ENCODE measurements at places on chromosomes 16 and 17.

DNA sequence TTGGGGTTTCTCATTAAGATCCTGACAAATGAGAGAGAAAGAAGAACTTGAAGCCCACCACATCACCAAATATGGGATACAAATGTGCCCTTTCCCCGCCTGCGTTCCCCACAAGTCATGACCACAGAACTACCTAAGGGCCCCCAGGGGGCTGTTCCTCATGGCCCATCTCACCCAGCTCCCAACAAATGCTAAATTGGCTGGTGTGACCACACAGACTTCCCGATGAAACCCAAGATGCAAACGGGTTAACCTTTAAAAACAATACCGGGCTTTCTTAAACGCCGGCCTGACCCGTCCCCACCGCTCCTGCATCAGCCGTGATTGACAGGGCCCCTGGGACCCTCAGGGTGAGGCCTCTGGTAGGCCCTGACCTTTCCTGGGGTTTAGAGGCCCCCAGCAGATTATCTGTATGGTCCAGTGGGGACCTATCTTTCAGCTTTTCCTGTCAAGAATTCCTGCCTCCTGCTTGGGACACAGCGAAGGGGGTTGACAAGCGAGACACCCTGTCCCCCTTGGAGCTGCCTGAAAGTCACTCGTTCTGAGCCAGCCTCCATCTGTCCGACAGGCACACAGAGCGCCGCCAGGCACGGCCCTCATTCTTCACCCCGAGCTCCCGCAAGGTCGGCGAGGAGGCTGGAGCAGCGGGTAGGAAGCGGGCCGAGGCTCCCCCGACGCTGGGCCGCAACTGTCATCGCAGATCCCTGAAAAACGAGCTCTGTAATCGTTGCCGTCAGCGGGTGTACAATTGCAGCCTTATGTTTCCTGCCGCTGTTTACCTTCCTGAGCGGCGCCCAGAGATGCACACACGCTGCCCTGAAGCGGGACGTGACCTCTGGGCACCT, 300.1 kb downstream of the FOXL1 start:
- DNase-seq = no peak

DNA sequence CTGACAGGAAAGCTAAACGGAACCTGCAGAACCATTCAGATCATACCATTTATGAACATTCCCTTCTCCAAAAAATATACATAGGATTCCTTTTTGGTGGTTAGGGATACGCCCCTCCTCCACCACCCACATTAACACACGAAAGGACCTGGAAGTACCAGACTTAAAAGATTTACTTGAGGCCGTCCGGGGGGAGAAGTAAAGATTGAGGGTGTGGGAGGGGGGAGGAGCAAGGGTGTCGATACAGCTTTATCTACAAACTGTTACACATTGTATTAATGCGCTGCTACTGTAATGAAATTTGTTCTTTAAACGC, 537 bp downstream of the PALB2 start:
- no peak for DNase-seq

DNA sequence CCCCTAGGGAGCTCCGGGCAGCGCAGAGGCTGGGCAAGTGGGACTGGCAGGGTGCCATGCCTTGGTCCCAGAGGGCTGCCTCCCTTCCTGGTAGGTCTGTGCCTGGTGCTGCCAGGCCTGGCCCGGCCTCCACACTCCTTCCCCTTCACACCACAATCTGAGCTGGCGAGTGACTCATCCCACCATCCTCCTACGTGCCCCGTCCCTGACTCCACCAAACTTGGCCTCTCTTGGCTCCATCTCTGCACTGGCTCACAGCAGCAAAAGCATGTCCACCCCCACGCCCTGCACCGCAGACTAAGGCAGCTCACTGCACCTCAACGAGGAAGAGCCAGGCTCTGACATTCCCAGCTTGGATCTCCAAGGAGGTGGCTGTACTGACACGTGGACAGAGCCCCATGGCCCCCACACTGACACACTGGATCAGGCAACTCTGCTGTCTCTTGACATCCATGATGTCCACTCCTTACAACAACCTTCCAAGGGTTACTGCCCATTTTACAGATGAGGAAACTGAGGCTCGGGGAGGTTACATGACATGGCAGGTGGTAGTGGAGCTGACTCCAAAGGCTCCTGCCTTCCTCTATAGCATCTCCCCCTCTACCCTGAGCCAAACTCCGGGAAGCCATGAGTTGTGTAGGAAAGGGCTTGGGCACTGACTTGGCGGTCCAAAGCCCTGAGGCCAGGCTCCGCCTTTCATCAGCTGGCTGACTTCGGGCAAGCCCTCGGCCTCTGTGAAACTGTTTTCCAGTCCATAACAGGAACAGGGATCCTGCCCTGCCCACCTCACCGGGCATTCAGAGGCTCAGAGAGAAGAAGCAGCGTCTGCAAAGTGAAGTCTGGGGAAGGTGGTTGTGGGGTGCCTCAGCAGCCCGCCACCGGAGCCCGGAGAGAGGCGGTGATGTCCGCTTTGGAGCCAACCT, 20.1 kb upstream of the KRT19 start:
- DNase-seq = no peak

DNA sequence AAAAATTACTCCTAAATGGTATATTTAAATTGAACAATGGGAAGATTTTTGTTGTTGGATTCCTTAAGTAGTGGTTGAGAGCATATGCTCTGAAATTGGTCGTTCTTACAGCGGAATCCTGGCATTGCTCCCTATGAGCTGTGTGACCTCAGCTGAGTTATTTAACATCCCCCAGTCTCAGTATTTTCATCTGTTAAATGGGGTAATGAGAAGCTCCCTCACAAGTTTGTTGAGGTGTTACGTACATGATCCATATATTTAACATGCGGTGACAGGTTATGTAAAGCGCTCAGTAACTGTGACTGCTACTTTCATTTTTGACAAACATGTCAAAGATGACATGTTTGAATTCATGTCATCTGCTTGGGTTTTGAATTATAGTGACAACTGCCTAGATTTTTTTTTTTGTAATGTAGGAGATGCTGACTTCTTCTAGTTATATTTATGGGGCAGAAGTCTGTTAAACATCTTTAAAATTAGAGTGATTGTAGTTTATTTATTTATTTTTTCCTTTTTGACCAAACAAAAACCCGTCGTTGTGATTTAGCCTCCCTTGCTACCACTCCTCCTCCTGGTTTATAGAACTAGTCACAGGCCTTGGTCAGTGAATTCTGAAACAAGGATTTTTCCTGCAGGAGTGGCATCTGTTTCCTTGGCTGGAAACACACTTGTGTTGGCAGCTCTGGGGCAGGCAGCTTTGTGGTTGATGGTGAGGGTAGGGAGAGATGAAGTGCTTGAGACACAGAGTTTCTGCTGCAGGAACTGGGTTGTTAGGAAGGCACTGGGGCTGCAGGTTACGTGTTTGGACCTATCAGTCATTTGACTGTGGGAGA, 268.8 kb downstream of the SNX29 start:
- DNase-seq = no peak

DNA sequence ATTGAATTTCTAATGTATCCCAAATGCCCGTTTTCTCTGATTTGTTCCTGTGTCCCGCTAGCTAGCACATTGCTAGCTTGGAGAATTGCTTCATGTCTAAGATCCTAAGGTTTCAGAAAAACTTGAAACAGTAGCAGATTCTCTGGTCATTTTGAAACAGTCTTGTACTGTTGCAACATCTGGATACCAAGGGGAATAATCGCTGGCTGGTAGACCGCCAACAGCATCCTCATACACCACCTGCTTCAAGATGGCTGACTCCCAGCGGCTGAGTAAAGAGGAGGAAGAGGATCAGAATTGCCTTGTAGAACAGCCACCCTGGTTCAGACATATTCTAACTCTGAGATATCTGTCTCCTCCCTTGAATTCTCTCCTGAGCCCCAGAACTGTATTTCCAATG, 226.7 kb upstream of the ELAC2 start:
- DNase-seq = no peak

GRCh38 chr16:25613931-25614330, 77.8 kb upstream of the HS3ST4 start:
- no peak for DNase-seq

- DNase-seq = no peak
These were observed 50.7 kb upstream of the DOC2B start for GRCh38 chr17:231966-232807.

- no peak for DNase-seq
These were observed 81.1 kb downstream of the UTP18 start for GRCh38 chr17:51341457-51341856.

DNA sequence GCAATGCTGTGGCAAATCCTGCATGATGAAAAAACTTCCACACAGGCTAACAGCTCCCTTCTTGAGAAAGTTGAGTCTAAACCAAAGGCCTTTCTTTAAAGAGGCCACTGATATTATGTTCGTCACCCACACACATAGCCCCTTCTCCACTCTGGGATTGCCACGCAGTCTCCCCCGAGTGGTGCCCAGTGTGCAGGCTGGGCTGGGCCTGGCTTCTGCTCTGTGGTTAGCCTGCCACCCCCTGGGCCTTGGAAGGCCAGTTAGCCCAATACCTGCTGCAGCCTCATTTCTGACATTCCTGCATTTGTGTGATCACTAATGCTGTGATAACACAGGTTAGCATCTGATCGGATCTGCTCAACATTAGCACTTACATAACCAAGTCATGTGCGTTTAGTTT, 44.8 kb downstream of the CDH3 start:
- no peak for DNase-seq

GRCh38 chr16:80350061-80350460, 190.7 kb upstream of the DYNLRB2 start:
- no peak for DNase-seq

DNA sequence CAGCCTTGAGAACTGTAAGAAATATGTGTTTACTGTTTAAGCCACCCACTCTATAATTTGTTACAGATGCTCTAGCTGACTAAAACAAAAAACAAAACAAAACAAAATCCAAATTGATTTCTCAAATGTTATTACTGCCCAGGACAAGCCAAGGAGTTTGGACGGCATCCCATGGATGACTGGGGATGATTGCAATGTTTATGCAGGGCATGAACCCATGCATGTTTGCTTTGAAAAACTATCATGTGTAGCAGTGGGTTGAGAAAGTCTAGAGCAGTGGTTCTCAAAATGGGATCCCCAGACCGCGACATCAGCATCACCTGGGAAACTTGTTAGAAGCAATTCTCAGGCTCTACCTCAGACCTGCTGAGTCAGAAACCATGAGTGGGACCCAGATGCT, 223.2 kb upstream of the PSMD7 start:
- DNase-seq = no peak

DNA sequence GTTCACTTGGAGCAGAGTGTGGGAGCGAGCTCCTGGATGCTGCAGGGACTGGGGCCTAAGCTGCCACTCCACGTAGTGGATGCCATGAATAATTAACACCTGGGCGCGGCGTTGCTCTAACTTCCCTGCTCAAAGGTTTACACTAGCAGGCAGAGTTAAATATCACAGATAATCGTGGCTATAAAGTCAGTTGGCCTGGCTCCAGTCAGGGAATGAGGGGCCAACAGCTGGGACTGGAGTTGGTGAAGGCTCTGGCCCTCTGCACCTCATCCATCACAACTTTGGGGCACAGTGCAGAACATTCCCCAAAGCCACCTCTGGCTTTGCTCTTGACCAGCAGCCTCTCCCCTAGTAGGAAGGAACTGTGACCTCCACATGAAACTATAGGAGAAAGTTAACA, 10.9 kb downstream of the HOXB4 start:
- no peak for DNase-seq

- no peak for DNase-seq
These were observed at the start of gene KRT23 for GRCh38 chr17:40937384-40937819. Gene KRT23, minus strand, starts transcription at chr17:40937646. Its CDS starts 1,043 bp downstream, at chr17:40936603.

DNA sequence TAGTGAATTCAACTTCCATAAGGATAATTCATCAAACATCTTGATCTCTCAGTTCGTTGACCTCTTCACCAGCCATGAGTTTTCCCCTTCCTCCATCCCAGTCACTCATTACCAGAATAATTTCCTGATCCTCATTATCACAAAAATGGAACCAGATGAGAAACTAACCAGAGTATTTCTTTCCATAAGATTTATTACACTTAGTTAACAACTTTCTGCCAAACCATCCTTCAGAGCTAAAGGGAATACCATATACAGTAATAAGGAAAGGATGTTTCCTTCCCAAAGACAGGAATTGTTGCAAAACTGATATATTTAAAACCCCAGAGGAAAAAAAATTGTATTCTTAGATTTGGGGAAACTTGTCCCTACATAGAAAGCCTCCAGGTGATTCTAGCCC, 8.6 kb downstream of the KRTAP29-1 start:
- DNase-seq = no peak

DNA sequence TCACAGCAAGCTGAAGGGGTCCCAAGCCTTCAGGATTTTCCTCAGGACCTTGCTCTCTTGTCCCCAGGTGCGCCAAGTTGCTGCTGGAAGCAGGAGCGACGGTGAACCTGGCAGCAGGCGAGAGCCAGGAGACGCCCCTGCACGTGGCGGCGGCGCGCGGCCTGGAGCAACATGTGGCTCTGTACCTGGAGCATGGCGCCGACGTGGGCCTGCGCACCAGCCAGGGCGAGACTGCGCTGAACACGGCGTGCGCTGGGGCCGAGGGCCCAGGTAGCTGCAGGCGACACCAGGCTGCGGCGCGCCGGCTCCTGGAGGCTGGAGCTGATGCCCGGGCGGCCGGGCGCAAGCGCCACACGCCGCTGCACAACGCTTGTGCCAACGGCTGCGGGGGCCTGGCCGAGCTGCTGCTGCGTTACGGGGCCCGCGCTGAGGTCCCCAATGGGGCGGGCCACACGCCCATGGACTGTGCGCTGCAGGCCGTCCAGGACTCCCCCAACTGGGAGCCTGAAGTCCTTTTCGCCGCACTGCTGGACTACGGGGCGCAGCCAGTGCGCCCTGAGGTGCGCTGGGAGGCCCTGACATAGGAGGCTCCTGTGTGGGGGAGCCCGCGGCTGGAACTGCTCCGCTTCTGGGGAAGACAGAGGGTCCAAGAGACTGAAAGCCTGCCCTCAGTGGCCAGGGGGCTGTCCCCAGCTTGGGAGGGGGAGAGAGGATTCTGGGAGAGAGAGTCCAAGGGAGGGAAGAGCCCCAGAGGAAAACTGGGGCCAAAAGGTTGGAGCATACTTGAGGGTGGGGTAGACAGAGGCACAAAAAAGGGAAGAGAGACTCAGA, 6.4 kb downstream of the ASB16 start:
- DNase-seq = no peak

DNA sequence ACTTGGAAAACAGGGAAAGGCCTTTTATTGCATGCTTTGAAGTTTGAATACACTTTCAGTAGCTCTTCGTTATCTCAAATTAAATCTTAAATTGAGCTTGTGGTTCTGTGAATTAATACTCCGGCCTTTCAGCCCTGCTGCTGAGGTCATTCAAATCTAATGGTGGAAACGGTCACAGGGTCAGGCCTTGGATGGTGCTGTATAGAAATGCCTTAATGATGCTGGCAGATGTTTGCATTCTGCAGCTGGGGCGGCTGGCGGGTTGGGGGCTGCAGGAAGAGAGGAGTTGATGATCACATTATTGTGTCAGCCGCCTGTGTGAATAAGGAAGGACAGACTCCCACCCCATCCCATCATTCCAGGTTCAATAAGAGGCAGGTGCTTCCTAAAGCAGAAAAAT, 723.6 kb downstream of the WWOX start:
- no peak for DNase-seq

- DNase-seq = no peak
These were observed at the start of gene GH2 for GRCh38 chr17:63881935-63882601. Gene GH2, minus strand, starts transcription at chr17:63881944. Its CDS starts 143 bp downstream, at chr17:63881801.

DNA sequence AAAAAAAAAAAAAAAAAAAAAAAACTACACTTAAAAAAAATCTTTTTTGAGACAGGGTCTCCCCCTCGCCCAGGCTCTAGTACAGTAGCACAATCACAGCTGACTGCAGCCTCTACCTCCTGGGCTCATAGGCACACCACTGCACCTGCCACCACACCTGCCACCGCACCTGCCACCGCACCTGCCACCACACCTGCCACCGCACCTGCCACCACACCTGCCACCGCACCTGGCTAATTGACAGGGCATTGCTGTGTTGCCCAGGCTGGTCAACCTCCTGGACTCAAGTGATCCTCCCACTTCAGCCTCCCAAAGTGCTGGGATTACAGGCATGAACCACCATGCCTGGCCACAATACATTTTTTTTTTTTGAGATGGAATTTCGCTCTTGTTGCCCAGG, 17.6 kb upstream of the WDR45B start:
- no peak for DNase-seq

All from hippocampal formation (tissue), 2 donors.